ENCODE measurements at places on chromosomes 12 and 14.

DNA sequence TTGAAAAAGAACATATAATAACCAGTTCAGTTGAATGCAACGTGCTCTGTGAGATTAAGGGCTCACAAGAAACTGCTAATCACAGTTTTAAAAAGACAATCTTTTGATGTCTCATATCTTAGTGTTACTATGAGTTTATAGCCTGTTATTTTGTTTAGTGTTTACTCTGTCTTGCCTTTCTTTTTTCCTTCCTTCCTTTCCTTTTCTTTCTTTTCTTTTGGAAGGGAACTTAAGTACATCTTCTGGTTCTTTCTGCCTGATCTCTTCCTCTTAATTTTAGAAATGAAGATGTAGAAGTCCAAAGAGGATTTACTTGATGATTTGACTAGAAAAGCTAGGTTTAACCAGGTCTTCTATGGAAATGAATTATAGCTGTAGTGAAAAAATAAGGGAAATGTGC, 38.2 kb downstream of the WNK1 start:
- no peak overlapping the region for H3K27ac ChIP-seq
- DNase-seq: no peak
- no peak overlapping the region for H3K4me3 ChIP-seq
- H3K4me1 ChIP-seq: no peaks in the 10 kb centered on the region
- no peaks in the 10 kb centered on the region for H3K36me3 ChIP-seq
- H3K27me3 ChIP-seq: no peaks in the 10 kb centered on the region

DNA sequence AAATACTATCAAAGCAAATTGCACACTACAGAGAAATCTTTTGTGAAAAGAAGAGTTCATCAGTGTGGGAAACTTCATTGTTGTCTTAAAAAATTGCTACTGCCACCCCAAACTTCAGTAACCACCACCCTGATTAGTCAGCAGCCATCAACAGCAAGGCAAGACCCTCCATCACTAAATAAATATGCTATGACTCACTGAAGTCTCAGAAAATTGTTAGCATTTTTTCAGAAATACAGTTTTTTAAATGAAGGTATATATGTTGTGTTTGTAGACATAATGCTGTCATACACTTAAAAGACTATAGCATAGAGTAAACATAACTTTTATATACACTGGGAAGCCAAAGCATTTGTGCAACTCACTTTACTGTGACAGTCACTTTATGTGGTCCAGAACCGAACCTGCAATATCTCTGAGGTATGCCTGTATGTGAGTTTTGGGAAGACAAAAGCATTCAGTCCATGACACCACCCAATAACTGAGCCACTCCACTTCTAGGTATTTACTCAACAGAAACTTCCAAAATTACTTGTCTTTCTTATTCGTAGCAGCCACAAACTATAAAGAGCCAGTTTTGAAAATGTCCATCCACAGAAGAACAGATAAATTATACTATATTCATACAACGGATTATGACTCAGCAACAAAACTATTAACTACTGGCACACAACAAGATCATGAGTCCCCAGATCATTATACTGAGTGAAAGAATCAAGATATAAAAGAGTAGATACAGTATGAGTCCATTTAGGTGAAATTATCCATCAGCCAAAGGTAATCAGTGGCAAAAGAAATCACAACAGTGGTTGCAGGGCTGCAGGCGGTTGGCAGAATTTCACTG, 649.6 kb downstream of the BCL11B start:
- no peaks in the 10 kb centered on the region for H3K4me1 ChIP-seq
- H3K27ac ChIP-seq: no peak overlapping the region
- DNase-seq: no peak
- H3K27me3 ChIP-seq: no peaks in the 10 kb centered on the region
- H3K36me3 ChIP-seq: no peaks in the 10 kb centered on the region

GRCh38 chr14:92914087-92914656, 8.8 kb upstream of the CHGA start:
- no peak for DNase-seq
- H3K27me3 ChIP-seq: no peaks in the 10 kb centered on the region
- no peak overlapping the region for H3K27ac ChIP-seq
- H3K36me3 ChIP-seq: no peaks in the 10 kb centered on the region

DNA sequence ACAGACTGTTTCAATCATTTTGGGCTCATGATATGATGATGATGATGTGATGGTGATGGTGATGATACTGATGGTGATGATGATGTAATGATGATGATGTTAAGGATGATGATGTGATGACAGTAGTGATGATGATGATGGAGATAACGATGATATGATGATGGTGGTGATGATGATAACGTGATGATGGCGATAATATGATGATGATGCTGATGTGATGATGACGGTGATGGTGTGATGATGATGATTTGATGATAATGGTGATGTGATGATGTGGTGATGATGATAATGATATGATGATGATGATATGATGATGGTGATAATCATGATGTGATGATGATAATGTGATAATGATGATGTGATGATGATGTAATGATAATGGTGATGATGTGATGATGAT, 612.6 kb downstream of the AACS start:
- H3K27me3 ChIP-seq: no peaks in the 10 kb centered on the region
- H3K36me3 ChIP-seq: no peaks in the 10 kb centered on the region
- H3K4me3 ChIP-seq: no peak overlapping the region

Measured in spinal cord (tissue), 10 donors.